ENCODE measurements at places on chromosomes 12 and 14.

GRCh38 chr12:114404926-114405518 is 922 bp downstream of the TBX5 start:
- DNase-seq, result no peak

DNA sequence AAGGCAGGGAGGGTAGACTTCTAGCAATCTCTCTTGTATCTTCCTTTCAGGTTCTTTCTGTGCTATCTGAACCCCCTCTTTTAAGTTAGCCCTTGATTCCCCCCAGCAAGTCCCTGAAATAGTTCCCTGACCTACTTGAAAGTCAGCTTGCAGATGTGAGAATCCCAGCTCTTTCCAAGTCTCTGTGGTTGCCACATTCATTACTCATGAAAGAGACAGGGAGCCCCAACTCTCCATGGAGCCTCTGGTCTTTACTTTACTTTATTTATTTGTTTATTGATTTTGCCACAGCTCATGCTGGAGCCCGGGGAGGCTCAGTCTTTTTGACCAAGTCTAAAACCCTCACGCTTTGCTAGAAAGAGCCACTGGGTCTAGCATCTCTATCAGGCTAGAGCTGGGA is 193.6 kb upstream of the FAR2 start:
- no peak for DNase-seq

- no peak for DNase-seq
Observed at GRCh38 chr14:71933001-71933587, 865 bp downstream of the RGS6 start.

DNA sequence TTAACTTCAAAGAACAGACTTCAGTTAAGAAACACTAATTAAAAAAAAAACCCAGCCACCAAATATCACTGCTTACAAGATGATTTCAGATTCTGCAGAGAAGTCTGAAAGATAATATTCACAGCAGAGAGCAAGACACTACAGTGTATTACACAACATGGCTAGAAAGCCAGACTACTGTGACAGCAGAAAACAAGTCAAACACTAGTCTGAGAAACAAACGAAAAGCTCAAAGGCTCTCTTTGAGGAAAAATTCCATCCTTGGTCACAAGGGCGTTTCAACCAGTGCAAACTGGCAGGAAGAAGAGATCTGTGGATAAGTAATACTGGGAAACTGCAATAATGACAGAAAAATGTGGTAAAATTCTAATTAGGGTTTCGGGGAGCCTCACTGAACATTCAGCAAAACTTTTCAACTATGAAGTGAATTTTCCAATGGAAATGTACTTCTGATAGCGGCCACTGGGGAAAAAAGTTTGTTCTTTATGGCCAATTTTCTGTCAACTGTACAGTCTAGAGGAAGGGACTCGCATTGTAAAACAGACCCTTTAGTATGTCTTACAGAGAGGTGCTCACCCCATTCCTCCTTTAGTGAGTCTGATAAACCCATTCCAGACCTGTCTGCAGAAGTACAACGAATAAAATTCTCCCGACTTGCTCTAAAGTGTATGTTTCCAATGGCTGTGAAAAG is 50.4 kb downstream of the ACADS start:
- no peak for DNase-seq

DNA sequence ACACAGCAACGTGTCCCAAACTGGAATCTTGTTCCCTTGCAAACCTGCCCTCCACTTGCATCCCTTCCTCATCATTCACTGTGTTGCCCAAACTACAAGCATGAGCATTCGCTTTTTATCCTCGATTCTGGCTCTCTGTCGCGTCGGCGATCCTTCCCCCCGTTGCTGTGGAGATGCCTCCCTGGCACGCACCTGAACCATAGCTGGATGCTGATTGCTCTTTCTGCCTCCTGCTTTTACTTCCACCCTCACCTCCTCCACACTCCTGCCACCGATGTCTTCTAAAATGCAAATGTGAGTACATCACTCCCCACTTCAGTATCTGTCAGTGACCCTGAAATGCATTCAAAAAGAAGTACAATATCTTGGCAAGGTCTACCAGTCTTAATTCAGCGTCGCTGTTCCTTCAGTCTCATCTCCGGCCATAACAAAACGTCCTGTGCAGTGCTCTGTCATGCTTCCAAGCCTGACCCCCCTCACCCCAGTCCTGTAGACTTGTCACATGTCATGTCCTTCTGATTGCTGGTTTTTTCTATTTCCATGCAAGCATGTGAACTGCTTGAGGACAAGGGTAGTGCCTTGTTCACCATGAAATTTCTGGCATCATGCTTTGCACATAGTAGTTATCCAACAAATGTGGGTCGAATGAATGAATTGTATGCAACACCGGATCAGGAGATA is 2.5 kb upstream of the PPP2R5C start:
- DNase-seq, result no peak

GRCh38 chr12:90712671-90713070 is 242.3 kb downstream of the CCER1 start:
- no peak for DNase-seq

DNA sequence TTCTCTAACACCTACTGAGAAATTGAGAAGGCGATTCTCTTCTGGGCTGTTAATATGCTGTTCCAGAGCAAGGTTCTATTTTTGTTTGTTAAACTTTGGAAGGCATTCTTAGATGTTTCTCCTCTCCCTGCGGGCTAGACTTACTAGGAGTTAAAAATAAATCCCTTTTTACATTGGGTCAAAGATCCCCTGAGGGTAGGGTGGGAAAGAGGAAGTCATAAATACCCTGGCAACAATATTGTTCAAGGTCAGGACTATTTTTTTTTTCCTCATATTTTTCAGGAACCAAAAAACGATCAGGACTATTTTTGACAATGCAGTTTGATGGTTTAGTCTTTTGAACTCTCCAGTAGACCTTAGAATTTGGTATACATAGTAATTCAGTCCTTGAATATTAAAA is 12.0 kb upstream of the SLC2A14 start:
- no peak for DNase-seq

GRCh38 chr12:15789220-15790171 is at the start of gene EPS8:
Gene EPS8, minus strand, starts transcription at chr12:15789388. Its CDS starts 106,437 bp downstream, at chr12:15682951.
- DNase-seq, result peak; percentile 75

DNA sequence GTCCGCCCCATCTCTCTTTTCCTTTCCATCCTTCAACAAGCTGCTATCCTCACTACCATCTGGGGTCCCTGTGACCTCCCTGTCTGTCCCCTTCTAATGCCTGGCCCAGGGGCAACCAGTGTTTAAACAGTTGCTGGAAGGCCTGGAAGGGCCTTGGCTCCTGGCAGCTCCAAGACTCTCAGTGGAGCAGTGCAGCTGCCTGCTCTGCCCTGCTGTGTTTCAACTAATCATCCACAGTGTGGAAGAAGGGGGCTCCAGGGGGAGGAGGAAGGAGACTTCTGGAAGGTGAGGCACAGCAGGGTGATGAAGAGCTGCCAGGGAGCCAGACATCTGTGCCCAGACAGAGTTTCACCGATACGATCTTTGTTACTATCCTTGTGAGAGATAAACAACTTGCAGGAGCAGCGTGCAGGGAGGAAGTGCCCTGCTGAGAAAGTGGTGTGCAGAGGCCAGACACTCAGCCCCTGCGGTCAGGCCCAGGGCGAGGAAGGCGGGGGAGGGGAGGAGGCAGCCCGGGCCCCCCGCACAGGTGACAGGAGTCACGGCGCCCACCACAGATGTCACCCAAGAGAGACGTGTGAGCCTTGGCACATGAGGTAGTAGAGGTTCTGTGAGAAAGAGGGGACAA is 1061.8 kb downstream of the BCL11B start:
- DNase-seq, result no peak

GRCh38 chr14:104292084-104292970 is 153.9 kb downstream of the KIF26A start:
- DNase-seq, result no peak

DNA sequence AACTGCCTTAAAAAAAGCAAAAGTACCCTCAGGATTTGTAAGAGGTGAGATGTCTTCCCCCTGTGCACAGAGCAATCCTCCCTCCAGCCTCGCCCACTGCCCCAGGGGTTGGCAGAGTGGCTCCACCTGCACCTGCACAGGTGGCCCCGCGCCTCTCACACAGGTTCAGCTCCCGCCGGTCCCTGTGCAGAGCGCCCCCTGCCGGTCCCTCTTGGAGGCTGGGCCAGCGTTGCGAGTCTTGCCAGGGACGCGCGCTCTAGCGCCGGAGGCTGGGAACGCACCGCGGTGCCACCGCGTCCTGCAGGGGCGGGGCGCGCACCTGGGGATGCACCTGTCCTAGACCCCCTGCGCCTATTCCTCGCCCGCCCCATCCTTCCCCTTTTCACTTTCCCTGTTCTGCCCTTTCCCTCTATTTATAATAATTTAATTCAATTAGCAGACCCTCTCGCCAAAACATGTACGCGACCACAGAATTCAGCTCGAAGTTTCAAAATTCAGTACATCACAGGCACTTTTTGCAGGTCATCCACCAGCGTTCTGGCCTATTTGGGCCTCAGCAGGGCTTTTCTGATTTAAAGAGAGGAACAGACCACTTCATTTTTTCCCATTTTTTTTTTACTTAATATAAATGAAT is 618.6 kb downstream of the AACS start:
- DNase-seq, result no peak

DNA sequence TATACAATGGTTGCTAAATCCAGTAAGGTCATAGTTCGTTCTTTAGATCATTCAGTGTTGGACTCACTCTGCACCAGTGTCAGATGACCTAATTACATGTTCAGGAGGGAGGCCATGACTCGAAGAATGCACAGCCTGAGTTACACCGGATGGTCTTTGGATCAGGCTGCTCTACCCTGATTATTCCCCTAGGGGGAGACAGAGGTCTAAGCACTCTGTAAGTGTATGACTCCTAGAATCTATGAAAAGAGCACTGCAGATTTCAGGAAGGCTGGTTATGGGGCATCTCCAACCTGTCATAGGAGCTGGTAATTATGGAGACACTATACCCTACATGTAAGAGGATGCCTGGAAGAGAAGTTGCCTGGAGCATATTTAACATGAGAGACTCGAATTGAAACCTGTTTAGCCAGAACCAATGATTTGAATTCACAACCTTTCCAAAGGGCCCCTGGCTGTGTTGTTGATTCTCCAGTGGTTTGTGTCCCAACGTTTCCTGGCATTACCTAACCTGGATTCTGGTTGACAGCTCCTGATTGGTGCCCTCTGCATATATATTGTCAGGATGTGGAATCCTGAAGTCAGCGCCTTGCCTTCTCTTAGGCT is at the start of gene MUCL1:
MUCL1 (plus strand) TSS at position 584 of the 606 bp plus-strand sequence. CDS start 67 bp downstream, outside the sequence.
- no peak for DNase-seq

- no peak for DNase-seq
Observed at GRCh38 chr14:89344920-89345254, 72.1 kb downstream of the FOXN3 start.

GRCh38 chr14:78016532-78016931 is 153.6 kb upstream of the NRXN3 start:
- no peak for DNase-seq

- DNase-seq, result no peak
Observed at GRCh38 chr12:1932264-1932777, 13.9 kb upstream of the CACNA2D4 start.

DNA sequence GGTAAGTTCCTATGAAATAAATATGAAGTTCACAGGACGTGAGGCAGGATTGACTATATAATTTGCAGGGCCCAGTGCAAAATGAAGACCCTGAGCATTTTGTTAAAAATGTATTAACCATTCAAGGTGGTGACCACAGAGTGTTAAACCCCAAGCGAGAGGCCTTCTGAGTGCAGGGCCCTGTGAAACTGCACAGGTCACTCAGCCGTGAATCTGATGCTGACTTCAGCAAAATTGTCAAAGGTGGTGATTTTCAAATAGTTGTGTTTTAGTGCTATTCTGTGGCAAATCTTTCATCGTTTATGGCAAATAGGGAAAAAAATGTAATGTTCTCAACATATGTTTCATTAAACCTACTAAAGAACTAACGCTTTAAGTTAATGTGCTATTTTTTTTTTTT is 334.0 kb upstream of the NAV3 start:
- no peak for DNase-seq

DNA sequence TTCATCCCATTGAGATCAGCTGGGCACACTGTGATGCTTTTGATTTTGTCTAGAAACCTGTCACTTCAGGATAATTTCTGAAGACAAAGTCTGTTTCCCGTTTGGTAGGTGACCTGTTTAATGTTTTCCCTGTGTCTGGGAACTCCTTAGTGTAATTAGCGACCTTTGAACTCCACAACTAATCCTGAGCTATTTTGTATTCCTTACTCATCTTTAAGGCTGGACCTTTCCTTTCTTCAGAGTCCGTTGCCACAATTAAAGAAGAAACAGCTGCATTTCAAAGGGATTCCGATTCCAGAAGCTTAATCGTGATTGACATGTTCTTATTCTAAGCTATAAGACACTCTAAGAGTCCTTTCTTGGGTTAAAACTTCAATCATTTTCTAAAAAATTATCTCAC is 22.0 kb downstream of the AP5M1 start:
- DNase-seq, result no peak

GRCh38 chr12:71945883-71946282 is 7.2 kb downstream of the TPH2 start:
- no peak for DNase-seq

DNA sequence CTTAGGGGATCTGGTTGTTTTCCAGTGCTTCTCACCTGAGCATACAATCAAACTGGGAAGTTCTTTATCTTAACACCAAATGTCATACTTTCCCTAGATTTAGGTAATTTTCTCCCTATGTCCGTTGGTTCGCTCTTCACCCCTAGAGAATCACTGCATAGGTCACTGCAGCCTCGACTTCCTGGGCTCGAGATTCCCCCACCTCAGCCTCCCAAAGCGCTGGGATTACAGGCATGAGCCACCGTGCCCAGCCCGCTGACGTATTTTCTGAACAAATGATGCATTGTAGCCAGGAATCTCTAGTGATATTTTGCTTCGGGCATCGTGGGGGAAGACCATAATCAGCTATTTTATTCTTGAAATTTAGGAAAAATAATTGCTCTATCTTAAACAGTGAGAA is 1.1 kb upstream of the RPL41 start:
- DNase-seq, result no peak

DNA sequence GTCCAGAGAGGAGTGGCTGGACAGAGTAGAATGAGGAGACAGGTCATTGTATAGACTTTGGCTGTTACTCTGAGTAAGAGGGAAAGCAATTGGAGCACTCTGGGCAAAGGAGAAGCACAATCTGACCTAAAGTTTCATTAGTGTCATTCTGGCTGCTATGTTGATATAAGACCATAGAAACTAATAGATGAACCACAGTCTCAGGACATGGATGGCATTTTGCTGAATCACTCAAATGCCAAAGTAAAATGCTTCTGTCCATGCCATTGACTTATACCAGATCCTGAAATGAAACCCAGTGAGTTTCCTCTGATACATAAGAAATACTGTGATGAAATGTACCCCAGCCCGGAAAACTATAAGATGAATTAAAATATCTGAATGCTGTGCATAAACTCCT is 65.8 kb upstream of the COCH start:
- no peak for DNase-seq

DNA sequence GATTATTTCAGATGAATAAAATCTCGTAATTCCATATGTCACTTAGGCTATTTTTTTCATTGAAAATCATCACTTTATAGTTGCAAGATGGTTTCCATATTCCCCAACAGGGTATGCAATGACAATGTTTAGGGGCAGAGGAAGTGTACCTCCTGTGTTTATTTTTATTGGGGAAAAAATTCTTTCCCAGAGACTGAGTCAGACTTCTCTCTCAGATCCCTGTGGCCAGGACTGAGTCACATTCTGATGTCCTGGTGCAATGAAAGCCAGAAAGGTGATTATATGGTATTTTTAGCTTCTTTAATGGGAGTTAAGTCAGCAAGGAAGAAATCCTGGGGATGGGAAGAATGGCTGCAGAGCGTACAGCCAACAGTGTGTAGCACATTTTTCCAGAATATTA is 196.9 kb upstream of the ALG10 start:
- DNase-seq, result no peak
